SJSA1 (cell line): ENCODE measurements at places on chromosomes 16 and 17. TPM values are rescaled to one million over a fixed set of nuclear protein-coding genes. Genes with fewer than 3 reads are reported as not detected.

DNA sequence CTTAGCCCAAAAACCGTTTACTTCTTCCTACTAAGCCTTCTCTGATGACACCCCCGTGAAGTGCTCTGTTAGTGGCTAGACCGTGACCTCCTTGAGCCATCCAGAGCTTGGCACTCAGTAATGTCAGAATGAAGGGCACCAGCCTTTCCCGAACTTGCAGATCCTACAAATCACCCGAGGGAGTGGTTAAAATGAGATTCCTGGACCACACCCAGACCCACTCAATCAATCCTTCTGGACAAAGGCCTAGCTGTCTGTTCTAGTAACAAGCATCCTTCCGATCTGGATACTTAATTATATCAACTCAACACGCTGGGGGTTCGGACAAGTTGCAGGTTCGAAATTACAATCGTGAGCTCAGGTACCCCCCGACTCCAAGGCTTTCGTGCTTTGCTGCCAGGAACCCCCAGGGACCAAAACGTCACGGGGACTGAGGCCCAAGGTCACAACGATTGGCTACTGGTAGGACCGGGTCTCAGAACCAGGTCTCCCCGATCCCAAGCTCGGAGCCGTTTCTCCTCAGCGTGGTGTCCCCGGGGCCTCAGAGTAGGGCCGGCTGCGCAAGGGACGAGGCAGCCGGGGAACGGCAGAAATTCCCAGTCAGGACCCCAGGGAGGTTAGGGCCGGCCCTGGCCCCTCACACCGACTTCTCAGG lies 527 bp downstream of the CIAPIN1 start:
- H3K27ac ChIP-seq = peak overlapping the region; percentile 60
- DNase-seq = no peak
- peaks cover 23% of the 10 kb centered on the region for H3K36me3 ChIP-seq
- peaks cover 10% of the 10 kb centered on the region for H3K4me1 ChIP-seq
- H3K27me3 ChIP-seq = no peaks in the 10 kb centered on the region

DNA sequence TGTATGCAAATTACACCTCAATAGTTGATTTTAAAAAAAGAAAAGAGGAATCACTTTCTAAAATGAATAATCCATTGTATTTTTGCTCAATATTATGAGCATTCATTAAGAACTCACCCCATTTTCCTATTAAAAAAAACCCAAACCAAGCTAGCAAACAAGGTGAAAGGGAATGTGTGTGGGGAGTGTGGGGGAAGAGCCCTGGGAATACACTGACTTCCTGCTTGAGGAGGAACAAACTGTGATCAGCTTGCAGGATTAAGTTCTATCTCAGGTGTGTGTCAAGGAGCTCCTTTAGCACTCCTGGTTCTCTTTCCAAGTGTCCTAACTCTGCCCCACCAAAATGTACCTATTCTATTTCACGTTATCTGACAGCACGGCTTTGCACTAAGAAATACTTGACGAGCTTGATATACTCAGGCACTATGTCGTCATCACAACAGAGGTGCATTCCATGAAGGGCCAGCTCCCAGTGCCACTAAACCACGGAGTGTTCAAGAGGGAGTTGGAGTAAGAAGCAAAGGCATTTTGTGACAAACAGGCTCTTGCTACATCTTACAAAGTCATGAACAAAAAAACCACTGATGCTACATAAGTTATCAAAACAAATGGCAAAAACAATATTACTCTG lies 73.2 kb downstream of the MYH10 start:
- H3K36me3 ChIP-seq = peaks cover 30% of the 10 kb centered on the region
- H3K27ac ChIP-seq = no peak overlapping the region
- DNase-seq = no peak
- no peaks in the 10 kb centered on the region for H3K27me3 ChIP-seq
- H3K4me1 ChIP-seq = peaks cover 23% of the 10 kb centered on the region
- H3K4me3 ChIP-seq = no peak overlapping the region

DNA sequence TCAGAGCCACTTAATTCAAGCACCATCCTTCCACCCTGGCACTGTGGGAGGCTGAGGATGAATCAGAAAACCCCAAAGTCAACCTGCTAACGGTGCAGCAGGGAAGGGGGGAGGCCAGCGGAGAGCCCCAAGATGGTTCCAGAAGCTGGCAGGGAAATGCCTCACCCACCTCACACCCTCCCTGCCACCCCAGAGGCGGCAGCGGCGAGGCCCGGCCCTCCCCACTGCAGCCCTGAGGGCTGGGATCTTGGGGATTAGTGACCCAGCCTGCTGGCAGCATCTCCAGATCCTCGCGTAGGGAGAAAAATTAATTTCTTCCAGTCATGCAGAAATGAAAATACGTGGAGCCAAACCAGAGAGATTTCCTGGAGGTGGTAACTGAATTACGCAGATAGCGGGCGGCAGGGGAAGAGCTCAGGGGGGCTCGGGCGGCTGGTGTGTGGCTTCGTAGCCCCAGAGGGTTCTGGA lies 38.2 kb downstream of the CBFA2T3 start:
- DNase-seq = no peak
- peaks cover 81% of the 10 kb centered on the region for H3K27me3 ChIP-seq
- H3K4me3 ChIP-seq = no peak overlapping the region

DNA sequence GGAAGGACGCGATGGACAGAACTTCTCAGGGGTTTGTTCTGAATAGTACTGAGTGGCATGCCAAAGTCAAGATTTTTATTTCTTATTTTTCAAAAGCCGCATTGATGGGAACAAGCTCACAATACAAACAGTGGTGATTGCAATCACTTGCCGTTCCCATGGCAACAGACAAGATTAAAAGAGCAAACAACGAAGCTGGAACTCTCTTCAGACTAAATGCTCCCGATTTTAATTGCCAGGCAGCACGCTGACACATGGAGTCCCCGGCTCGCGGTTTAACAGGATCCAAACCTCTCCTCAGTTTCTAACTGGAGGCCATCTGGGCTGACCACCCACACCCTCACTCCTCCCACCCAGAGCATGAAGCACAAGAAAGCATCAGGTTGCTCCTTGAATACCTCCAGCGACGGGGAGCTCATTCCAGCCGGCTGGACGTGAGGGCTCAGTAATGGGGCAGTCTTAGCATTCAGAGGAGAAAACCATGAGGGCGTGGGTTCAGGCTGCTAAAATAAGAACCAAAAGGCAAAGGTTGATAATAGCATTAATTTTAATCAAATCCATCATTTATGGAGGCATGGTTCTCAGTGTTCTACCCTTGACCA lies 41.5 kb downstream of the AIPL1 start:
- peaks cover 9% of the 10 kb centered on the region for H3K27me3 ChIP-seq
- no peak overlapping the region for H3K4me3 ChIP-seq
- no peaks in the 10 kb centered on the region for H3K4me1 ChIP-seq
- DNase-seq = no peak
- no peaks in the 10 kb centered on the region for H3K36me3 ChIP-seq

GRCh38 chr16:79449067-79449769 lies 151.3 kb downstream of the MAF start:
- no peaks in the 10 kb centered on the region for H3K4me1 ChIP-seq
- H3K4me3 ChIP-seq = no peak overlapping the region
- no peak overlapping the region for H3K27ac ChIP-seq

GRCh38 chr16:13892301-13892700 lies 27.7 kb upstream of the ERCC4 start:
- H3K27ac ChIP-seq = no peak overlapping the region
- no peak overlapping the region for H3K4me3 ChIP-seq
- no peaks in the 10 kb centered on the region for H3K4me1 ChIP-seq

GRCh38 chr16:6918646-6919045 lies 414.0 kb upstream of the RBFOX1 start:
- no peaks in the 10 kb centered on the region for H3K4me1 ChIP-seq
- no peak for DNase-seq
- no peaks in the 10 kb centered on the region for H3K36me3 ChIP-seq

- peak overlapping the region; percentile 89 for H3K4me3 ChIP-seq
- peaks cover 14% of the 10 kb centered on the region for H3K4me1 ChIP-seq
- peak overlapping the region; percentile 76; the same call in 1 of the 2 replicates for H3K27ac ChIP-seq
- H3K27me3 ChIP-seq = no peaks in the 10 kb centered on the region
Observed at GRCh38 chr16:19718624-19718965, 524 bp downstream of the IQCK start.

DNA sequence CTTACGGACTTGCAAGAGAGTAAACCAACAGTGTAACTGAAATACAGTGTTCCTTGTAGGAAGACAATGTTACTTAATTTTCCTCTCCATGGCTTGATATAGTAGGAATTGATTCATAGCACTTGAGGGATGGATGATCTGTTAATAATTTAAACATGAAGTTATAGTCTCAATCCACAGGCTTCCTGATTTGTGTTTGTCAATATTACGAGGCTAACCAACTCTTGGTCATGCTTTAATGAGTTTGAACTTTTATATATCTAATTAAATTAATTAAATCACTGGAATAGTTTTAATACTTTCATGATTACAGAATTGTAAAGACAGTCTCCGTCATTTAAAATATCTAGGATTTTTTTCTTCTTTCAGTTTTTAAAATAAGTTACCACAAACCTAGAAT lies 112.0 kb upstream of the HAS3 start:
- H3K27me3 ChIP-seq = no peaks in the 10 kb centered on the region
- no peak overlapping the region for H3K4me3 ChIP-seq
- peak overlapping the region; percentile 70 for H3K27ac ChIP-seq

DNA sequence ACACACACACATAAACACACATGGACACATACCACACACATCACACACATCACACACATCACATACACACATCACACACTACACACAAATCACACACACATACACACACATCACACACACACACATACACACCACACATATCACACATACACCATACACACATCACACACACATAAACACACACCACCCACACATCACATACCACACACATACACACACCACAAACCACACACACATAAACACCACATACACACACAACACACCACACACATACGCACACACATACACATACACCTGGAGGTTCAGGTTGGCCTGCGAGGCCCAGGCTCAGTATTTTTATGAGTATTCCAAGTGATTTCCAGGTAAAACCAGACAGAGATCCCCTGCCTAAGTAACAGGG lies 279.5 kb downstream of the FOXL1 start:
- H3K27me3 ChIP-seq = no peaks in the 10 kb centered on the region
- no peak overlapping the region for H3K27ac ChIP-seq
- no peak overlapping the region for H3K4me3 ChIP-seq
- H3K36me3 ChIP-seq = no peaks in the 10 kb centered on the region
- DNase-seq = no peak

- no peaks in the 10 kb centered on the region; the same call in 1 of the 2 replicates for H3K27me3 ChIP-seq
- H3K27ac ChIP-seq = no peak overlapping the region
- H3K36me3 ChIP-seq = no peaks in the 10 kb centered on the region
Observed at GRCh38 chr17:33811984-33812577, 443.0 kb upstream of the CCL2 start.

DNA sequence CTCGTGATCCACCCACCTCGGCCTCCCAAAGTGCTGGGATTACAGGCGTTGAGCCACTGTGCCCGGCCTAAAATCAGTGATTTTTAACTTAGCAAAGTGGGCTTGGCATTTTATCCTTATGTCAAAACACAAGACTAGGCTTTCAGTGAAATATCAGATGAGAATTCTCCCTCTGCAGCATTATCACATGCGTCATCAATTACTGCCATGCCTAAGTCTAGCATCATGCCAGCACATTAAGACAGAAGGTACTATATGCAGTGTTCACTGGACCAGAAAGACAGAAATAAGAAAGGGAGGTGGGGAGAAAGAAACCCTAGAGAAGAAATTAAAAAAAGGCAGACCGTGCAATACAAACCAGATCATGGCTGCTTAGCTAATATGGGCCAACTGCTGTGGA lies 29.8 kb downstream of the GPATCH8 start:
- H3K27me3 ChIP-seq = no peaks in the 10 kb centered on the region
- no peak overlapping the region for H3K4me3 ChIP-seq
- H3K36me3 ChIP-seq = peaks cover 29% of the 10 kb centered on the region
- no peak overlapping the region for H3K27ac ChIP-seq
- H3K4me1 ChIP-seq = no peaks in the 10 kb centered on the region

DNA sequence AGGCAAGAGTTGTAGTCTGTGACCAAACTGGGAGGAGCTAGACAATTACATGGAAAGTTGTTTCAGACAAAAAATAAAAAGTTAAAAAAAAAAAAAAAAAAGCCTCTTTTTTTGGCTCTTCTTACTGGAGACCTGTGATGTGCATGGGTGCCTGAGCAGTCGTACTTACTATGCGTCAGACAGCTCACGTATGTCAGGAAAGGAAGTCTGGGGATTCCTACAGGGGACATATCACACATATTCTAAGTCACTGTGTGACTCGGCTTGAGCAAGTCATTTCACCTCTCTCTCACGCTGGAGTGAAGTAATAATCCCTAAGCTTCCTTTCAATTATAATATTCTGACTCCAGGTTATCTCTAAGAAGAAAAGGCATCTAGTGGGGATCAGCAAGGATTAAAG lies 6.0 kb downstream of the SLFN14 start:
- DNase-seq = no peak
- no peaks in the 10 kb centered on the region for H3K4me1 ChIP-seq

DNA sequence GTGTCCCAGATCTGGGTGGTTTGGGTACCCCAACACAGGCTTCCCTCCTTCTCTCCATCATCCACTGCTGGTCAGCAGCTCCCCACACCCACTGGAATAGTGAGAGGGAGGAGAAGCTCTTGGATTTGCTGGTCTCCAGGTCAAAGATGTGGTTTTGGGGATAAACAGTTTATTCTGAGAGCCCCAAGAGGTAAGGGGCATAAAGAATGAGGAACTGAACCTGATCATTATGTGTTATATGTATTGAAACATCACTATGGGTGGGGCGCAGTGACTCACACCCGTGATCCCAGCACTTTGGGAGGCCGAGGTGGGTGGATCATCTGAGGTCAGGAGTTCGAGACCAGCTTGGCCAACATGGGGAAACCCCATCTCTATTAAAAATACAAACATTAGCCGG lies 3.9 kb downstream of the DPEP2 start:
- peaks cover 13% of the 10 kb centered on the region for H3K4me1 ChIP-seq
- H3K27me3 ChIP-seq = no peaks in the 10 kb centered on the region
- no peak overlapping the region for H3K27ac ChIP-seq
- no peak overlapping the region for H3K4me3 ChIP-seq
- H3K36me3 ChIP-seq = no peaks in the 10 kb centered on the region

DNA sequence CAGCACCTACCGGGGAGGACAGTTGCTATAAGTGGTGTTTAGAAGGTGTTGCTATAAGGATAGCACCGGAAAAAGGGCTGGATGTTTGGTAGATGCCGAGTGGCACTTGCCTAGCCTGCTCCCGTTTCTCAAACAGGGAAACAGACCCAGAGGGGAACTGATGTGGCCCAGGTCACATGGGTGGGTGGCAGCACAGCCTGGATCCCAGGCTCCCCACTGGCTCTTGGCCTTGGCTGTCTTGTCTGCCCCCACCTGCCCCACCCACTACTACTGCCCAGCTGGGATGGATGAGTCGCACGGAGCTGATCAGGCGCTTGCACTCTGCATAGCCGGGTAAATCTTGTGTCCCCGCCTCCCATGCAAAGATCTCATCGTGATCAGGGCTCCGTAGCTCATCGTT lies 7.2 kb downstream of the SMTNL2 start:
- DNase-seq = no peak
- no peaks in the 10 kb centered on the region for H3K4me1 ChIP-seq
- peaks cover 18% of the 10 kb centered on the region for H3K27me3 ChIP-seq
- H3K36me3 ChIP-seq = no peaks in the 10 kb centered on the region
- H3K4me3 ChIP-seq = no peak overlapping the region

GRCh38 chr17:38464251-38464722 lies 36.0 kb downstream of the ARHGAP23 start:
- peaks cover 44% of the 10 kb centered on the region for H3K4me1 ChIP-seq
- peak overlapping the region; percentile 95 for H3K27ac ChIP-seq
- peak overlapping the region; percentile 37 for H3K4me3 ChIP-seq

GRCh38 chr16:65697065-65697464 lies 575.2 kb upstream of the CDH11 start:
- DNase-seq = no peak
- no peak overlapping the region for H3K27ac ChIP-seq
- no peak overlapping the region for H3K4me3 ChIP-seq
- no peaks in the 10 kb centered on the region for H3K36me3 ChIP-seq
- peaks cover 18% of the 10 kb centered on the region for H3K4me1 ChIP-seq
- no peaks in the 10 kb centered on the region for H3K27me3 ChIP-seq

Gene PRDM7
- total RNA-seq = not detected in 2 replicates

Gene ZDHHC1
- 1.0 and 4.4 TPM in 2 replicates for total RNA-seq

Gene PRKAR1A
- 433 and 529 TPM in 2 replicates for total RNA-seq

Gene ADORA2B
- total RNA-seq = 8.5 and 19.5 TPM in 2 replicates
